ENCODE measurements at places on chromosomes 6 and 20.

DNA sequence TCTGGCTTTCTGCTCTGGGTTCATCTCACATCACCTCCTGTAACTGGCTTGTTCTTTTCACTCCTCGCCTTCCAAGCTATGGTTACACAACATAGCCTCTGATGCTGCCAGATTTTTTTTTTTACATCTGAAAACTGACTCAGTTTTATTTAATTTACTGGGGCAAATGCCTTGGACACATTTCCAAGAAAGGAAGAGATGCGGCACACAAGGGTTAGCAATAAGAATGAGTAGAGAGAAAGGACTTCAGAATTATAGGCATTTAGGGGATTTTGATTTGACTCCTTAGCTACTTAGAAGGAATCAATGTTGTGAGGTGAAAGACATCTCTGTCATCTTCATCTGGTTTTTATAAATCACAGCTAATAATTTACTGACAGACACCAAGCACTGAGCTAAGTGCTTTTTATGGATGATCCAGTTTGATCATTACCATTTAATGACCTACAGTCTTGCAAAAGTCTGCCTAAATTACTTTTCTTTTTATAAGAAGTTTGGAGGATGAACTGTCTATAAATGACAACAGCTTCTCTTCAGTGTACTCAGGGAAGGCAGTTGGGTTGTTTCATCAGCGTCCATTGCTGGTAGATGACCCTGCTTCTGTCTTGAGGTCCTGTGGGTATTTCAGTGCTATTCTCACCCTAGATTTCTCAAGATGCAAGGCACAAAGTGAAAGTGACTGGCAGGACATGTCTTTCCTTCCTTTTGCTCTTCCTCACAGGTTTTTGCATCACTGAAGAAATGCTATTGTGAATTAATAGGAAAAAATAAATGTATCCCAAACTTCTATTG is 31.1 kb downstream of the LAMA4 start:
- peaks cover 18% of the 10 kb centered on the region for H3K27me3 ChIP-seq
- no peak for DNase-seq
- no peaks in the 10 kb centered on the region for H3K4me1 ChIP-seq
- no peak overlapping the region for H3K27ac ChIP-seq
- H3K4me3 ChIP-seq: no peak overlapping the region

- H3K27ac ChIP-seq: no peak overlapping the region
- no peaks in the 10 kb centered on the region for H3K36me3 ChIP-seq
- H3K4me1 ChIP-seq: no peaks in the 10 kb centered on the region
Observed at GRCh38 chr6:135527116-135527959, 29.8 kb upstream of the AHI1 start.

DNA sequence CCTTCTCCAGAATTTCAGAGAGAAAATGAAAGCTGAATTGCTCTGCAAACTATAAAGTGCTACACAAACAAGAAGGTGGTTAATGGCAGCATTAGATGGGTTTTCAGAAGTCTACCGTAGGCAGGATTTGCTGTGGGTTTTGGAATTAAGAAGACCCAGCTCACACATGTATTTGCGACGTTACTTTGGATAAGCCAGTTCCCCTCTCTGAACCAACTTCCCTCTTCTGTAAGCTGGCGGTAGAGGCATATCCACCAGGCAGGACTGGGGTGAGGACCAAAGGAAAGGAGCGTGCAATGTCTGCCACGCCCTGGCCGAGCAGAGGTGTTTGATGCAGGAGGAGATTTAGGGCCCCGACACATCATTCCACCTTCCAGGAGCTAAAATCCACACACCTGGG is 6.9 kb downstream of the RSPO4 start:
- H3K4me1 ChIP-seq: no peaks in the 10 kb centered on the region
- H3K4me3 ChIP-seq: no peak overlapping the region
- no peak for DNase-seq
- no peaks in the 10 kb centered on the region for H3K36me3 ChIP-seq
- no peak overlapping the region for H3K27ac ChIP-seq
- H3K27me3 ChIP-seq: peaks cover 17% of the 10 kb centered on the region

GRCh38 chr6:12484519-12484918 is 194.4 kb downstream of the EDN1 start:
- DNase-seq: no peak
- no peak overlapping the region for H3K27ac ChIP-seq
- H3K4me3 ChIP-seq: no peak overlapping the region
- H3K27me3 ChIP-seq: peaks cover 8% of the 10 kb centered on the region
- H3K4me1 ChIP-seq: peaks cover 17% of the 10 kb centered on the region
- no peaks in the 10 kb centered on the region for H3K36me3 ChIP-seq

DNA sequence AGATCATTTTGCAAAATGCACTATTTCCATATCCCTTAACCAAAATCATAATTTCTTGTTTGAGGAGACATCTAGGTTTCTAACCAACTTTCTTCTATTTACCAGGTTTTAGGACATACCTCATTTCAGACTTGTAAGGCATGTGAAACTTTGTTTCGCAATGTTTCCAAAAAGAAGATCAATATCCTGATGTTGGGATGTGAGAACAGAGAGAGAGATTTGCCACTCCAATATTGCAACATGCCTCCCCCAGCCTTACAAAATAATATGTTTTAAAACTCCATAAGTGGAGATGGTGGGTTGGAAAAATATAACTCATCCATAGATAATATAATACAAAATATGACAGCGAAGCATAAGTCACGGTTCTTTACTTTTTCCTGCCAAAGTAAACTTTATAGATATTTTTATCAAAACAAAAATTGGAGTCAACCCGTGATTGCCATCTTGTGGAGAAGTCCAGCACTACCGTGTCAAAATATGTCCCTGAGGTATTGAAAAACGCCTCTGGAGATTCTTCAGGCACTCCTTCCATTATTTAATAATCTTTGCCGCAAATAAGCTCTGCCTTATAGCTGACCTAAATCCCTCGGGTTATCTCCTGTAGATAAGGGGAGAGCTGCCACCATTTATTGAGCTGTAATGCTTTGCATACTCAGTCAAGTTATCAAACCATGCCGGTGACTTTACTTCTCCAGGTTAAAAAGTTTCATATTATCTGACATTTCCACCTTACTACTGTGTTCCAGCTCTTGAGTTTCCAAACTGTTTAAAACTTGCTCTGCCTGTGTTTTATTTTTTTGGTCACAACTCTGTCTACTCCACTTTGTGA is 534.2 kb downstream of the HACE1 start:
- no peak for DNase-seq
- H3K36me3 ChIP-seq: no peaks in the 10 kb centered on the region
- no peaks in the 10 kb centered on the region for H3K4me1 ChIP-seq
- no peaks in the 10 kb centered on the region for H3K27me3 ChIP-seq
- H3K27ac ChIP-seq: no peak overlapping the region
- no peak overlapping the region for H3K4me3 ChIP-seq

GRCh38 chr6:12957321-12958051 is 240.9 kb downstream of the PHACTR1 start:
- H3K4me1 ChIP-seq: peaks cover 21% of the 10 kb centered on the region
- DNase-seq: peak; percentile 49
- peaks cover 52% of the 10 kb centered on the region for H3K27me3 ChIP-seq
- H3K27ac ChIP-seq: peak overlapping the region; percentile 12
- H3K36me3 ChIP-seq: no peaks in the 10 kb centered on the region

DNA sequence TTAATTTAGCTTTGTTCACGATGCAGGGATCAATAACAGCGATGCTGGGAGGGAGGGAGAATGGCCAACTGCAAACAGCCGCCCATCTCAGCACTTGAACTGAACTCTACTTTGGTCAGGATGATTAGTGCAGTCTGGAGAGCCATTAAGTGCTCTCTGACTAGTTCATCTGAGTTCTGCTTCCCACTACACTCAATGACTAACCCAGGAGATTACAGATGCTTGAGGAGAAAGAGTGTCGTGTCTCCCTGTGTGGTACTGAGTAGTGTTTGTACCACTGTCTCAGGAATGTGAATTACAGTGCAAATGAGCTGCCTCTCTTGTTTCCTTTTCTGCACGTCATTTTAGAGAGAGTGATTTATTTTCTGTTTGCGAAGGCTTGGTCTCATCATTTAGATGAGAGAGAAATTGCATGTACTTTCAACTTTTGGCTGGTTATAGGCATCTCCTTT is 23.5 kb downstream of the CARMIL1 start:
- H3K4me3 ChIP-seq: no peak overlapping the region
- H3K27me3 ChIP-seq: no peaks in the 10 kb centered on the region
- peaks cover 16% of the 10 kb centered on the region for H3K4me1 ChIP-seq
- H3K27ac ChIP-seq: no peak overlapping the region
- no peaks in the 10 kb centered on the region for H3K36me3 ChIP-seq

DNA sequence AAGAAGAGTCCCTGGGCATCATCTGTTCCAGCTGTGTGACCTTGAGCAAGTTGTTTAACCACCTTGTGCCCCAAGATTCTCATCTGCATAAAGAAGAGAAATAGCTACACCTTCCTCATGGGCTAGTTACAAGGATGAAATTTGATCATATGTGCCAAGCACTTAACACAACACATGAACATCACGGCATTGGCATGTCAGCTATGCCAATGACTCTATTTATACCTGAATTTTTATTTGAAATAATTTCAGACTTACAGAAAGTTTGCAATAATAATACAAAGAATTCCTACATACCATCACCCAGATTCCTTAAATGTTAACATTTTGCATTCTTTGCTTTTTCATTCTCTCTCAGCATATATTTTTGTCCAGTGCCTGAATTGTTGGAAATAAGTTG is 21.0 kb upstream of the TCF15 start:
- H3K27me3 ChIP-seq: peaks cover 12% of the 10 kb centered on the region
- no peaks in the 10 kb centered on the region for H3K36me3 ChIP-seq
- no peaks in the 10 kb centered on the region for H3K4me1 ChIP-seq
- no peak overlapping the region for H3K27ac ChIP-seq
- H3K4me3 ChIP-seq: no peak overlapping the region

- no peak overlapping the region for H3K27ac ChIP-seq
- DNase-seq: no peak
- peaks cover 3% of the 10 kb centered on the region for H3K36me3 ChIP-seq
- peaks cover 3% of the 10 kb centered on the region for H3K4me1 ChIP-seq
- no peaks in the 10 kb centered on the region for H3K27me3 ChIP-seq
- no peak overlapping the region for H3K4me3 ChIP-seq
Observed at GRCh38 chr20:8807480-8808201, 261.2 kb upstream of the PLCB4 start.

GRCh38 chr6:5379647-5380242 is 118.4 kb downstream of the FARS2 start:
- H3K4me1 ChIP-seq: peaks cover 4% of the 10 kb centered on the region
- H3K27ac ChIP-seq: no peak overlapping the region
- H3K36me3 ChIP-seq: peaks cover 15% of the 10 kb centered on the region
- no peak overlapping the region for H3K4me3 ChIP-seq
- no peak for DNase-seq

GRCh38 chr6:18350712-18351111 is 36.4 kb upstream of the RNF144B start:
- H3K36me3 ChIP-seq: no peaks in the 10 kb centered on the region
- H3K4me1 ChIP-seq: no peaks in the 10 kb centered on the region
- DNase-seq: no peak
- H3K4me3 ChIP-seq: no peak overlapping the region
- peaks cover 27% of the 10 kb centered on the region for H3K27me3 ChIP-seq
- no peak overlapping the region for H3K27ac ChIP-seq

All from activated T-cell treated with anti-CD3 and anti-CD28 coated beads, Interleukin-2, amount 50 U/mL, for 24 hours (primary cell).